ENCODE measurements at places on chromosomes 13 and 19. TPM values are rescaled to one million over a fixed set of nuclear protein-coding genes. Genes with fewer than 3 reads are reported as not detected.

Gene KASH5
- total RNA-seq: 3.2 TPM

Gene SELENOV
- total RNA-seq: not detected

Gene KRTDAP
- total RNA-seq: not detected

Gene TNFSF13B
- 2.6 TPM for total RNA-seq

DNA sequence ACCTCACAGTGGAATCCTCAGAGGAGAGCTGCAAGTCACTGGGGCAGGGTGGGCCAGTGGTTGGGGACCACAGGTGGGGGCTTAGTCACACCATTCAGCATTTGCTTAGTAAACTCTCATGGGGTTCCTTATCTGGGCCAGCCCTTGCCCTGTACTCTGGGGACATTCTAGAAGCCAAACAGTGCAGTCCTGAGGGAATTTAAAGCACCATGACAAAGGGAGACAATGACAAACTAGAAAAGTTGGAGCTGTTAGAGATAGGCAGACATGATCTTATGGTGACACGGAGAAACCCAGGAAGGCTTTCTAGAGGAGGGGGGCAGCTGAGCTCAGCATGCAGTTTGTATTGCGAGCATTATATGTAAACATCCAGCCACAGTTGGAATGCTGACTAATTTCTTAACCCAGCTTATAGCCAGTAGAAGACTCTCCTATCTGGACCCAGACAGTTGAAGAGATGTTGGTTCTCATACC lies 87.6 kb downstream of the ZNF429 start:
- DNase-seq: no peak

GRCh38 chr19:38434549-38435051 lies 1.1 kb downstream of the RYR1 start:
- no peak for DNase-seq

GRCh38 chr13:102626928-102627327 lies 30.1 kb downstream of the TPP2 start:
- DNase-seq: no peak

DNA sequence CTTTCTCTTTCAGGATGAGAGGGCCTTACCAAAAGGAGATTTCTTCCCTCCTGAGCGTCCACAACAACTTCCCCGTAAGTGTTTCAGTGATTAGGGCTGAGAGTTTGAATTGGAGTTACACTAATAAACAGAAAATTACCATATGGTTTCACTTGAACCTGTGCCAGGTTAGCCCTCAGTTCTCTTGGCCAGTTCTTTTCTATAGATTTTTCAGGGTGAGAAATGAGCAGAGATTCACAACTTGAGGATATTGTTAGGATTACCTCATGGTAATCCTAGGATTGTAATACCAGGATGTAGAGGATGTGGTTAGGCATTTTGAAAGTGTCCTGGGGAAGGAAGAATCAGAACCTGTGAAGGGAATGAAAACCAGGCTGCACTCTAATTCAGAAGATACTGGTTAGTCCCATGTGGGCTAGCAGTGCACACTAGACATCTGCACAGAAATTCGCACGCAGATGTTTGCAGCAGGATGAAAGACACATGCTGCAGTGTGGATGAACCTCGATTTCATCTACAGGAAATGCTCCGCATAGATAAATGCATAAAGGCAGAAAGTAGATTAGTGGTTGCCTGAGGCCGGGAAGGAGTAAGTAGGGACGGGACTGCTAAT lies 24.1 kb downstream of the HNRNPM start:
- no peak for DNase-seq

DNA sequence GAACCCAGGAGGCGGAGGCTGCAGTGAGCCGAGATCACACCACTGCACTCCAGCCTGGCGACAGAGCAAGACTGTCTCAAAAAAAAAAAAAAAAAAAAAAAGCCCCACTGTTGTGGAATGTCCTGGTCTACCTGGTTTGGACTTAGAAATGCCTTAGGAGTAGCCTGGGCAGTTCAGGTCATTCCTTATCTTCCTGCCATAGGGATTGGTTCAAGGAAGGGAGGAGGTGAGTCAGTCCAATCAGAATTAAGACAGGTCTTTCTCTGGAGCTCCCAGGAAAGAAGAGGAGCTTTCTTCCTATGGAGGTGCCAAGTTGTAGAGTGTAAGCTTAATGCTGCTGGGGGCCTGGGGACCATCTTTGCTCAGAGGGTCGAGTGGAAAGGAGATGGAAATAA lies 44.8 kb downstream of the SIPA1L3 start:
- no peak for DNase-seq

DNA sequence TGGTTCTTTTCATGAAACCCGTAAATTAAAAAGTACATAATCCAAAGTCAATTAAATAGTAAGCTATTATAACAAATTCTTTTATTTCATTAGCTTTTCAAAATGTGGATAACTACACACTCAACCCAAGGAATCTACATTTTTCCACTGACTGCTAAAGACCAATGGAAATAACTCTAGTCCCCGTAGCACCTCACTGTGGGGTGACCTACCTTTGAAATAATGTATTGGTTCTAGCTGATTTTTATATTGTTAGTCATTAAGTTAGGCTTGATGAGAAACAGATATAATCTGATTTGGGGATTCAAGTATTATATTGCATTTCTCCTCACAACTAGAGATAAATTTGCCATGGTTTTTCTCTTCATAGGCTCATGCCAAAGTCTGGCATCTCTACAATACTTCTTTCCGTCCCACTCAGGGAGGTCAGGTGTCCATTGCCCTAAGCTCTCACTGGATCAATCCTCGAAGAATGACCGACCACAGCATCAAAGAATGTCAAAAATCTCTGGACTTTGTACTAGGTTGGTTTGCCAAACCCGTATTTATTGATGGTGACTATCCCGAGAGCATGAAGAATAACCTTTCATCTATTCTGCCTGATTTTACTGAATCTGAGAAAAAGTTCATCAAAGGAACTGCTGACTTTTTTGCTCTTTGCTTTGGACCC lies 37.3 kb downstream of the KL start:
- no peak for DNase-seq

GRCh38 chr13:90171649-90172048 lies 1175.8 kb upstream of the MIR17HG start:
- DNase-seq: no peak

GRCh38 chr13:48412881-48413351 lies at the start of gene LPAR6:
TSS of gene LPAR6 (minus strand) at chr13:48413113. CDS start at chr13:48412423, 690 bp downstream.
- peak; percentile 20 for DNase-seq

DNA sequence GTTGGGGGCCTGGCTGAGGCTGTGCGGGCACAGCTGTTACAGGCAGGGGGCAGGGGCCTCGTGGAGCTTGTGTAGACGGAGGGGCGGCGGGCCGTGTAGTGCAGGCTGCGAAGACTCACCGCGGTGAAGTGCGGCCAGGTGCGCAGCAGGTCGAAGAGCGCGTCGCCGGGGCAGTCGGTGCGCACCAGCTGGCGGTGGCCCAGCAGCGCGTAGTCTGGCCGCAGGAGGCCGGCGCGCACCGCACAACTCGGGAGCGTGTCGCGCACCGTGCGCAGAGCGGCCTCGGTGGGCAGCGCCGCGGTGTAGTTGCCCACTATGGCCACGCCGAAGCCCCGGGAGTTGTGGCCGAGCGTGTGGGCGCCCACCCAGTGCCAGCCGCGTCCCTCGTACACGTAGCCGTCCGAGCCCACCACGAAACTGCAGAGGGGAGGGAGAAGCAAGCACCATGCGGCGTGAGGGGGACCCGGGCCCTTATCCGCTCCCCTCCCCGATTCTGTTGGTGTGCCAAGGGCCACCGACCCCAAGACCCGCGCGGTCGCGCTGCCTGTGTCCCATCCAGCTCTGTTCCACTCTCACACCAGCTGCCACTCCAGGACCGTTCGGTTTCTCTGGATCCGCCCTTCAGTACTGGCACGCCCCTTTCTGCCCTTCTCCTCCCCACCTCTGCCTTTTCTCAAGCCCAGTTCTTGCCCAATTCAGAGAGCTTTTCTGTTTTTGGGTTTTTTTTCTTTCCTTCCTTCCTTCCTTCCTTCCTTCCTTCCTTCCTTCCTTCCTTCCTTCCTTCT lies 5.4 kb upstream of the RASAL3 start:
- DNase-seq: peak; percentile 51

- no peak for DNase-seq
Observed at GRCh38 chr19:7533281-7533885, 2.1 kb upstream of the PNPLA6 start.

All from activated naive CD4-positive, alpha-beta T cell treated with anti-CD3 and anti-CD28 coated beads for 36 hours (primary cell).